H9 (cell line): ENCODE measurements at places on chromosomes 5 and 9.

DNA sequence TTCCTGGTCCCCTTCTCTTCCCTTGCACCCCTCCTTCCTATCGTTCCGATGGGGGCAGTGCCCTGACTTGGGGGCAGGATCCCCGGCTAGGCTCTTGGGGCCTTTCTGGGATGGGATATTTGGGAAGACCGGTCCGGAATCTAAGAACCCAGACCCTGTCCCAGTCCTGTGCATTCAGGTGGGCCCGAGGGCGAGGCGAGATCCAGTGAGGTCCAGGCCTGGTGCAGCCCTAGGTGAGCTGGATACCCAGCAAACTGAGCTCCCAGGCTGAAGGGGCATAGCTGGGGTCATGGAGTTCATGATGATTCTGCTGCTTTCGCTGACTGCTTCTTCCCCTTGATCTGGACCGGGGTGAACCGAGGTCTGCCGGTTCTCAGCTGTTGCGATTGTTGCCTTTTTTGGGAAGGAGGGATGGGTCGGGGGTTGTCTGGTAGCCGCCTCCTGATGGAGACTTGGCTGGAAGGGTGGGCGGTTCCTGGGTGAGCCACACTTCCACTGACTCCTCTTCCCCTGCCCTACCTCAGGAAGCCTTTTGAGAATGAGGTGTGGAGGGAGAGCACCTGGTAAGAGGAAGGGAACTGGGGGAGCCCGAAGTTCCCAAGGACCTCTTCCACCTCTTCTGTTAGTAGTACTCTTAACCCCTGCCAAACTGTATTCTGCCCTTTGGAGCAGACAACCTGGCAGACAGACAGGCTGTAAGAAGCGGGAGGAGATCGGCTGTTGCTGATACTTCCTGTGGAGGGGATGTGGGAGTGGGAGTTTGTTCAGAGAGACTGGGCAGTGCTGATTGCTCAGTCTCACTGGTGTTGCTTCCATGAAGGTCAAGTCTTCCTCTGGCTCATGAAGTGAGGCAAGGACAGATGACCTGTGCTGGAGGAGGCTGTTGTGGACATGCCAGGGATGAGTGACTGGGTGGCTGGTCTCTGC, 1.0 kb downstream of the LRRC8A start:
- DNase-seq, result no peak

DNA sequence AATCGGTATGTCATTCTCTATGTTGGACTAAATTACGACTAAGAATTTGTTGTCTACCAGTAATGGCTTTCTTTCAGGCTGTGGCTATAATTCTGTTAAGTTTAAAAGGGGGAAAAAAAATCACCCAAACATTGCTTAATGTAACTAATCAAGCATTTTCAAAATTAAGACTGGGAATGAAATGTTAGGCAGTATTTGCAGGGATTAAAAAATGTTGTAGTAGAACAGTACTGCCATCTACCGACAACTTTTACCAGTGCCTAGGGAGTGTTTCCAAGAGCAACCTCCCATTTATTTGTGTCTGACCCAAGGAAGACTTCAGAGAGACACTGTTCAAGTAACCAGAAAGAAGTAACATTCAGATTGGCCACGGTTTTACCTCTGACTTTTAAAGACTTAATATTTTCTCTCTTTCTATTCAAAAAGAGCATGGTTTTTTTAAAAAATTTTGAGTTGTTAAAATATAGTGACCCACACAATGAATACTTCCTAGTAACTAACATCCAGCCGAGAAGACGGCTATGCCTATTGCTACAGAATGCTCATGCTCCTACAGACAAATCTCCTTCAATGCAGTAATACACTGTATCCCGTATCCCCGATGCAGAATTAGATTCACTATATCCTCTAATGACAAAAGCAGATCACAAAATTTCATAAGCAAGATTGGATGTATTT, 92.4 kb downstream of the ARL15 start:
- DNase-seq, result no peak

GRCh38 chr5:36682499-36682898, 76.1 kb downstream of the SLC1A3 start:
- DNase-seq, result no peak

DNA sequence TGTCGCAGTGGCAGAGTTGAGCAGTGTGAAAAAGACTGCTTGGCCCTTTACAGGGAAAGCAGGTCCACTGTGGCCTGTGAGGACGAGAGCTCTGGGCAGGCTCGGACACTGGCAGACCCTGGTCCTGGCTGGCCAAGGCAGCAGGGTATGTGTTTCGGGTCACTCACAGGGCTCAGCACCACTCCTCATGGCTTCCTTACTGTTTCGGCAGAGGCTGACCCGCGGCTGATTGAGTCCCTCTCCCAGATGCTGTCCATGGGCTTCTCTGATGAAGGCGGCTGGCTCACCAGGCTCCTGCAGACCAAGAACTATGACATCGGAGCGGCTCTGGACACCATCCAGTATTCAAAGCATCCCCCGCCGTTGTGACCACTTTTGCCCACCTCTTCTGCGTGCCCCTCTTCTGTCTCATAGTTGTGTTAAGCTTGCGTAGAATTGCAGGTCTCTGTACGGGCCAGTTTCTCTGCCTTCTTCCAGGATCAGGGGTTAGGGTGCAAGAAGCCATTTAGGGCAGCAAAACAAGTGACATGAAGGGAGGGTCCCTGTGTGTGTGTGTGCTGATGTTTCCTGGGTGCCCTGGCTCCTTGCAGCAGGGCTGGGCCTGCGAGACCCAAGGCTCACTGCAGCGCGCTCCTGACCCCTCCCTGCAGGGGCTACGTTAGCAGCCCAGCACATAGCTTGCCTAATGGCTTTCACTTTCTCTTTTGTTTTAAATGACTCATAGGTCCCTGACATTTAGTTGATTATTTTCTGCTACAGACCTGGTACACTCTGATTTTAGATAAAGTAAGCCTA, 15.7 kb downstream of the SQSTM1 start:
- DNase-seq, result no peak

DNA sequence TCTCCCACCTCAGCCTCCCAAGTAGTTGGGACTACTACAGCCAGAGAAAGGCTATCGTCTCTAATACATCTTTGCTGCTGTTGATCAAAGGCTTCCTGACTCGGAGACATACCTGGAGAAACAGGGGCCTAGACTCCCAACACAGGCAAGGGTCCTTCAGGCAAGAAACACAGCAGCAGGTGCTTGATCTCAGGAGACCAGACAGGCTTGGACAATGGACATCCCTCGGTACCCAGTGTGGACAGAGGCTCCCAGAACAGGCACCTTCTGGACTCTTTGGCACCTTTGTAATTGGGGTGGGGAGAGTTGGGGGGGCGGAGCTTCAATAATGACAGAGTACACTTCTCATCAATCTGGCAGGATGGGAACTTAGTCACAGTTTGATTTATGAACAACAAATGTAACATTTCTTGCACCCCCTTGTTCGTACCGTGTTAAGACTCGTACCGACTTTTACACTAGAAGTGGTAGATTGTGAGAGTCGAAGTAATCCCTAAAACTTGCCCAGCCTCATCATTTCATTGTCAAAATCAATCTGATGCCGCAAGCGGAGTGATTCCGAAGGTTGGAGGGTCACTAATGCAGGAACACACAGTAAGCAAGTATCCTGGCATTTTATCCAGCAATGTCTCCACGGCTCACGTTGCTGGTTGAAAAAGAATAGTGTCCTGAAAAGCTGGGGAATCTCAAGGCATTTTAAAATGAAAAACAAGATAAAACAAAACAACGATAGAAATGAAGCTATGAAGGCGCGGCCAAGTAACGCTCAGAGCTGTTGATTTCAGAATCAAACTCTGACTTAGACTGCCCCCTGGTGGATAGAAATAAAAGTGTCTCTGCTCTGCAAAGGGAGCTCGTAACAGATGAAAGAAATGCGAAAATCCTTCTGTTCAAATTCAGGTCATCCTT, 46.4 kb upstream of the STK32A start:
- peak; percentile 38 for DNase-seq
